Neural crest cell (in vitro differentiated cells): ENCODE measurements at places on chromosomes 3 and 15. TPM values are rescaled to one million over a fixed set of nuclear protein-coding genes. Genes with fewer than 3 reads are reported as not detected.

Gene SCG5
- 25.1 and 28.9 TPM in 2 replicates for total RNA-seq

- no peak for DNase-seq
- peaks cover 12% of the 10 kb centered on the region for H3K4me1 ChIP-seq
- H3K27me3 ChIP-seq: peaks cover 2% of the 10 kb centered on the region
These were observed 149.5 kb downstream of the GREM1 start for GRCh38 chr15:32867313-32867626.

Gene TMC3
- total RNA-seq: not detected in 2 replicates

GRCh38 chr3:182501856-182502255 lies 291.4 kb upstream of the ATP11B start:
- H3K27me3 ChIP-seq: no peaks in the 10 kb centered on the region
- H3K4me1 ChIP-seq: peaks cover 73% of the 10 kb centered on the region
- no peaks in the 10 kb centered on the region for H3K36me3 ChIP-seq
- H3K27ac ChIP-seq: peak overlapping the region; percentile 93
- no peak for DNase-seq

Gene HEG1
- total RNA-seq: 32.0 and 33.8 TPM in 2 replicates

GRCh38 chr3:195007766-195008165 lies 263.2 kb downstream of the XXYLT1 start:
- H3K36me3 ChIP-seq: no peaks in the 10 kb centered on the region
- H3K27me3 ChIP-seq: no peaks in the 10 kb centered on the region
- H3K27ac ChIP-seq: no peak overlapping the region
- H3K4me3 ChIP-seq: no peak overlapping the region

DNA sequence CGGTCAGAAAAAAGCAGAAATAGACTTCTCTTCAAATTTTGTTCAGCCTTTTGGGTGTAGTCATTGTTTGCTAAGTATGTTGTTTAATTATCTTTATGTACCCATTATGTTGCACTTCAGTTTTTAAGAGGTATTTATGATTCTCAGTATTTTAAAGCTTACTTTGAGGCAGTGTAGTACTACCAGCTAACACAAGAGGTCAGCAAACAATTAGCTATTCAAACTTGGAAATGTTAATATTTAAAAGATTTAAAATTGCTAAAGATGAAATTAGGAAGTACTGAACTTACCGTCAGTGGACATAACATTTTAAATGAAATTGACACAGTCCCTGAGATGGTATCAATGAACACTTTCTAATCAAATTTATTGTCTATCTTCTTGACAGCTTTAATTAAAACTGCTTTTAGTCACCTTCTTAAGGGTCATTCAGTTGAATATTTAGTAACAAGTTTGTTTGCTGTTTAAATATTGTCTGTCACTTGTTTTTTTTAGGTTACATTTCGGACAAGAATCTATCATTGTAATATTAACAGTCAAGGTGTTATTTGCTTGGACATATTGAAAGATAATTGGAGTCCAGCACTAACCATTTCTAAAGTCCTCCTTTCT lies 28.1 kb downstream of the NKIRAS1 start:
- no peak for DNase-seq
- no peak overlapping the region for H3K4me3 ChIP-seq
- peaks cover 20% of the 10 kb centered on the region for H3K4me1 ChIP-seq
- peaks cover 6% of the 10 kb centered on the region for H3K36me3 ChIP-seq

DNA sequence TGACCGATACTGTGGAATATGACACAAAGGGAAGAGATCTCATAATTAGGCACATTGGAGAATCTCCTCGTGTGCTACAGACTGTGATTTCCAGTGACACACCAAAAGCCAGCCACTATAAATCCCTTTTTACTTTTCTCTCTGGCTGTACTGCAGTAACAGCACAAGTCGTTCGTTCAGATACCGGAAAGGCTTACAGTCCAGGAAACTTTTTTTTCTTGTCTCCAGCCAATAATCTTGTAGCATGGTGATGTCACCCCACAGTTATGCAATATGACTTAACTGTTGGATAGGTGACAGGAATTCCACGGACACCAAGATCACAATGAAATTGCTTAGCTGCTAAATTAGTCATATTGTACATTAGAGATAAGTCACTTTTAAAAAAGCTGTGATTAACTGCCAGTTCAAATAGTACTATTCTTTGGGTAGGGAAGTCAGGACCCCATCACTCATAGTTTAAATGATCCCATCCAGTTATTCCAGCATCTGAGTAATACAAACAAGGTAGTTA lies 36.3 kb upstream of the TSC22D2 start:
- no peaks in the 10 kb centered on the region for H3K36me3 ChIP-seq
- peaks cover 39% of the 10 kb centered on the region for H3K4me1 ChIP-seq
- no peak overlapping the region for H3K27ac ChIP-seq
- no peak for DNase-seq
- no peak overlapping the region for H3K4me3 ChIP-seq
- no peaks in the 10 kb centered on the region for H3K27me3 ChIP-seq

DNA sequence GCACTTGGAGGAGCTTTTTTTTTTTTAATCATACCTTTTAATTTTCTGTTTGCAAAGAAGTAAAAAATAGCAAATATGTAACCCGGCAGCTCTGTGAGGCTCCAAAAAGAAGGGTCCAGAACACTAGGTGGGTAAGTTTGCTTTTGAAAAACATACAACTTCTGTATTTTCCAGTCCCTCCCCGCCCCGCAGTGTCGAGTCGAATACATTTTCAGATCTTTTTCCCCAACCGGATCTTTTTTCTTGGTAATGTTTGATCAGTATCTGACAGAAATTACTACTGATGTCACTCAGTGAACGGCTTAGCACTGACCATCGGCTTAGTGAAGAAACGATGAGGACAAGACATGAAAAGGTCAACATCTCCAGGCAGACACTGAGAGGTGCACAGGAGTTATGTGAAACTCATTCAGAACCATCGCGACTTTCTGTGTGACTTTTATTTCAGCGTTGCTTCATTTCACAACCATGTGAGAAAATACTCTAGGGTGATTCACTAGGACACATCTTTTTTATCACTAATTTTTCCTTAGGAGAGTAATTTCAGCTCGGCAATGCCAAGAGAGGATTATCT lies 11.0 kb downstream of the ISL2 start:
- peaks cover 7% of the 10 kb centered on the region for H3K36me3 ChIP-seq
- no peak overlapping the region for H3K27ac ChIP-seq
- H3K4me3 ChIP-seq: no peak overlapping the region
- no peak for DNase-seq
- H3K27me3 ChIP-seq: peaks cover 90% of the 10 kb centered on the region
- H3K4me1 ChIP-seq: peaks cover 10% of the 10 kb centered on the region

DNA sequence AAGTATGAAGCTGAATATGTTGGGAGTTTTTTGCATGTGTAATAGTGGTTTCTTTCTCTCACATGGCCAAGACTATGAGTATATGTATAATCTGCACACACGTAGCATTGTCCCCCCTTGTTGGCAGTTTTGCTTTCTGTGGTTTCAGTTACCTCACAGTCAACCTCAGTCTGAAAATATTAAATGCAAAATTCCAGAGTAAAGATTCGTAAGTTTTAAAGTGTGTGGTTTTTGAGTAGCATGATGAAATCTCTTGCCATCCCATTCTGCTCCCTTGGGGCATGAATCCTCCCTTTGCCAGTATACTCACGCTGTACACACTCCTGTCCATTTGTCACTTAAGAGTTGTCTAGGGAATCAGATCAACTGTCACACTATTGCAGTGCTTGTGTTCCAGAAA lies 742.0 kb upstream of the CCDC54 start:
- H3K27me3 ChIP-seq: no peaks in the 10 kb centered on the region
- H3K36me3 ChIP-seq: no peaks in the 10 kb centered on the region
- no peaks in the 10 kb centered on the region for H3K4me1 ChIP-seq
- no peak overlapping the region for H3K4me3 ChIP-seq
- H3K27ac ChIP-seq: no peak overlapping the region

Gene TGM4
- total RNA-seq: not detected in 2 replicates

- no peak overlapping the region for H3K27ac ChIP-seq
- peaks cover 11% of the 10 kb centered on the region for H3K4me1 ChIP-seq
- H3K36me3 ChIP-seq: no peaks in the 10 kb centered on the region
- no peak for DNase-seq
These were observed 77.0 kb upstream of the PRR23C start for GRCh38 chr3:139121513-139122220.

GRCh38 chr3:126937973-126938372 lies 44.9 kb upstream of the PLXNA1 start:
- DNase-seq: no peak
- H3K4me3 ChIP-seq: no peak overlapping the region
- no peaks in the 10 kb centered on the region for H3K36me3 ChIP-seq
- H3K4me1 ChIP-seq: peaks cover 23% of the 10 kb centered on the region

- H3K4me1 ChIP-seq: peaks cover 26% of the 10 kb centered on the region
- no peak for DNase-seq
- no peak overlapping the region for H3K27ac ChIP-seq
- no peak overlapping the region for H3K4me3 ChIP-seq
- H3K36me3 ChIP-seq: no peaks in the 10 kb centered on the region
These were observed 231.4 kb upstream of the WNT5A start for GRCh38 chr3:55718521-55718921.

Gene ZNF774
- 5.9 and 6.2 TPM in 2 replicates for total RNA-seq

GRCh38 chr15:32918547-32918946 lies 200.7 kb downstream of the GREM1 start:
- no peak for DNase-seq
- no peaks in the 10 kb centered on the region for H3K27me3 ChIP-seq
- no peaks in the 10 kb centered on the region for H3K36me3 ChIP-seq
- H3K4me1 ChIP-seq: no peaks in the 10 kb centered on the region
- no peak overlapping the region for H3K27ac ChIP-seq

Gene SNTN
- not detected in 2 replicates for total RNA-seq

Gene SYNPR
- not detected in 2 replicates for total RNA-seq

- H3K36me3 ChIP-seq: no peaks in the 10 kb centered on the region
- DNase-seq: no peak
- no peak overlapping the region for H3K27ac ChIP-seq
These were observed 91.5 kb upstream of the C3orf80 start for GRCh38 chr3:160133757-160134156.

DNA sequence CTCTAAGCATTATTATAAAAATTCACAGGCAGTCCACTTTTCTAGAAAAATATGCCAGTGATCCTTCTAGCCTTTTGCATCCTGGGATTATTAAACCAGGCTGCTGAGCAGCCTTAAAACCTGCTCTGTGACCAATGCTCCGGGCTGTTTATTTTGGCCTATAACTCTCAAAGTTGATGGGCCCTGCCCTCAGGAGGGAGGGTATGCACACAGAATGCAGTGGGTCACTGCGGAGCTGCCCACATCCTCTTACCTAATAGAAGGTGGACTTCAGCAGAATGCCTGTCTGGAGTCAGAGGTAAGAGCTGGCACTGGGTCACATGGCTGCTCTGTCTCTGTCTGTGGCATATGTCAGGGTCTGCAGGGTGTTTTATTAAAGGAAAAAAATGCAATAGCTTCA lies 26.0 kb downstream of the CPNE4 start:
- peaks cover 15% of the 10 kb centered on the region for H3K27me3 ChIP-seq
- H3K36me3 ChIP-seq: no peaks in the 10 kb centered on the region
- no peak for DNase-seq

GRCh38 chr3:180116658-180117057 lies 79.9 kb upstream of the PEX5L start:
- DNase-seq: no peak
- H3K27me3 ChIP-seq: no peaks in the 10 kb centered on the region
- peaks cover 8% of the 10 kb centered on the region for H3K4me1 ChIP-seq
- H3K27ac ChIP-seq: no peak overlapping the region

Gene RBMS3
- 34.5 and 35.4 TPM in 2 replicates for total RNA-seq

Gene PLA2G4D
- not detected in 2 replicates for total RNA-seq

DNA sequence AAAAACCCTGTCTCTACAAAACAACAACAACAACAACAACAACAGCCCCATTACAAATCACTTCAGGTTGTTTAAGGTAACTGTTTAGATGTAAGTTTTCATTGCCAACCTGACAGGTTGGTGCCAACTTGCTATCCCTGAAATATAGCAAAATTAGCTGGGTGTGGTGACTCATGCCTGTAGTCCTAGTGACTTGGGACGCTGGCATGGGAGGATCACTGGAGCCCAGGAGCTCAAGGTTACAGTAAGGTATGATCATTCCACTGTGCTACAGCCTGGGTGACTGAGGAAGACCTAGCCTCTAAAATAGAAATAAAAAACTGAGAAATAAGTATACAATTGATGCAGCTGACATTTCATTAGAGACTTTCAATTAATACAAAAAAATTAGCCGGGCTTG lies 36.0 kb upstream of the CDAN1 start:
- no peak for DNase-seq
- peaks cover 16% of the 10 kb centered on the region for H3K36me3 ChIP-seq
- H3K27ac ChIP-seq: no peak overlapping the region
- no peak overlapping the region for H3K4me3 ChIP-seq

GRCh38 chr3:128346562-128346961 lies 120.1 kb downstream of the DNAJB8 start:
- no peaks in the 10 kb centered on the region for H3K27me3 ChIP-seq
- H3K4me1 ChIP-seq: peaks cover 7% of the 10 kb centered on the region
- no peak for DNase-seq
- H3K36me3 ChIP-seq: no peaks in the 10 kb centered on the region
- H3K27ac ChIP-seq: no peak overlapping the region

GRCh38 chr3:109089265-109089664 lies 28.7 kb downstream of the MORC1 start:
- no peaks in the 10 kb centered on the region for H3K36me3 ChIP-seq
- H3K4me1 ChIP-seq: no peaks in the 10 kb centered on the region
- no peak overlapping the region for H3K27ac ChIP-seq

- peaks cover 4% of the 10 kb centered on the region for H3K4me1 ChIP-seq
- no peaks in the 10 kb centered on the region for H3K27me3 ChIP-seq
- H3K4me3 ChIP-seq: no peak overlapping the region
- H3K36me3 ChIP-seq: no peaks in the 10 kb centered on the region
- no peak for DNase-seq
These were observed 77.7 kb downstream of the CRYGS start for GRCh38 chr3:186466391-186466974.

Gene ACKR4
- total RNA-seq: not detected in 2 replicates

Gene GOLIM4
- total RNA-seq: 29.3 and 30.8 TPM in 2 replicates

DNA sequence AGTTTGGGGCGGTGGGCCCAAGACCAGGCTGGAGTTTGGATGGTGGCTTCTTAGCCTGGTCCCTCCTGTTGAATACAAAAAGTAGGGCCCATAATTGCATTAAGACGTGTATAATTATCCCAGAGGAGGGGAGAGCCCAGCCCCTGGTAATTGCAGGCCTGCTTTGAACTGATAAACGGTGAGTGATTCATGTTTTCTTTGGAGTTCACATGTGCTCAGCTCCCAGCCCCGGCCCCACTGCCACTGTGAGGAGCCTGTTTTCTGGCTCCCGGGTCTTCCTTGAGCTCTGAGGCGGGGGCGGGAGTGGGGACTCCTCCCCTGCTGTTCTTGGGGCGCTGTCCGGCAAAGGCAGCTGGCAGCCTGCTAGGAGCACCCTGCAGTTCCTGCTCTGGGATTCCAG lies 3.1 kb downstream of the PLXNA1 start:
- H3K4me3 ChIP-seq: peak overlapping the region; percentile 74
- no peaks in the 10 kb centered on the region for H3K36me3 ChIP-seq
- peaks cover 12% of the 10 kb centered on the region for H3K4me1 ChIP-seq
- no peak for DNase-seq
- no peak overlapping the region for H3K27ac ChIP-seq

DNA sequence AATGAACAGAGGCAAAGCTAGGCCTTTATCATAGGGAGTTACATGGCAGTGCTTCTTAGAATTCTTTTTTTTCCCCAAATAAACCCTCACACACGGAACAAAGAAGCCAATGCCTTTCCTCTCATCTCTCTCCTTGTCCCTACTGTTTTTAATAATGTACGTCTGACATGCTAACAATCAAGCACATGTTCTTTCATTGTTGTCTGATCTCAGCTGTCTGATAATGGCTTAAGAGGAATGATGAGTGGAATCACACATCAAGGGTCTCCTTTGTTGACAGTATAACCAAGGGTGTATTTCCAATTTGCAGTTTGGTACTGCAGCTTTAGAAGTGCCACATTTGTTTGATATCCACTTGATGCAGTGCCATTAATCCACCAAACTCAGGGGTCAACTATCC lies 34.8 kb upstream of the EPHA3 start:
- no peak overlapping the region for H3K4me3 ChIP-seq
- DNase-seq: no peak
- no peak overlapping the region for H3K27ac ChIP-seq
- H3K36me3 ChIP-seq: peaks cover 10% of the 10 kb centered on the region
